NCI-H524 (cell line): ENCODE measurements at places on chromosomes 16 and 17.

GRCh38 chr16:7148606-7149005 is 184.0 kb upstream of the RBFOX1 start:
- DNase-seq: no peak

DNA sequence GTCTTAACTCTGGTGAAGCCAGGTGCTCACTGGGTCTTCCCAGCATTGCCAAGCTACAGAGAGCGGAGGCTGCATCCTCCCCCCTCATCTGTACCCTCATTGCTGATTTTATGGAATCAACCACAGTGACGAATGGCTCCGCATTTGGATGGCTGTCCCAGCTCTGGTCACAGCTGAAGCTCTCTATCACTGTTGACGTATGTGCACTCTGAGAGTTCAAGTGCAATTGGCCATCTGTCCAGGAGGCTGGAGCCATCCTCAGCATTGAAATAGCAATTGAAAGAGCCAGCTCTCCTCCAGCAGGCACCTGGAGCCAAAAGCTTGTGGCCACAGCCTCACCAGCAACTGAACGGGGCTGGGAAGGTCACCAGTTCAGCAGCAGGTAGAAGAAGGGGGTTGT is 494.1 kb downstream of the TMEM114 start:
- no peak for DNase-seq

GRCh38 chr16:86987746-86988670 is 329.2 kb downstream of the C16orf95 start:
- DNase-seq: no peak

- no peak for DNase-seq
Observed at GRCh38 chr16:66538910-66539309, 11.0 kb downstream of the TK2 start.

DNA sequence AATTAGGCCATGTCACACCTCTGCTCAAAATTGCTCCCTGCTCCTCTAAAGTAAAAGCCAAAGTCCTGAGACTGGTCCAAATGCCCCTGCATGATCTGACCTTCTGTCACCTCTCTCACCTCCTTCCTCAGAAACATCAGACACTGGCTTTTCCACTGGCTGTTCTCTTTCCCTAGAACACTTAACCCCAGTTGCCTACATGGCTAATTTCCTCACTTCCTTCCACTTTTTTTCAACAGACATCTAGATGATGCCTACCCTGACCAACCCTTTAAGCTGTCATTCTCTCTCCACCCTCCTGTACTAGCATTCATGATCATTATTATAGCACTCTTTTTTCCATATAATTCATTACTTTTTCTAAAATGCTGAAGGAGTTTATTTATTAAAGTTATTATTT is 31.0 kb downstream of the CCT6B start:
- DNase-seq: no peak

- peak; percentile 51 for DNase-seq
Observed at GRCh38 chr17:68456339-68457167, 743 bp downstream of the WIPI1 start.

GRCh38 chr17:22443061-22443460 is 750.7 kb downstream of the KCNJ18 start:
- DNase-seq: no peak

- peak; percentile 66 for DNase-seq
Observed at GRCh38 chr16:22373662-22374310, 633 bp downstream of the CDR2 start.

GRCh38 chr16:30941600-30942425 is 7.1 kb upstream of the ORAI3 start:
- peak; percentile 21 for DNase-seq

GRCh38 chr17:63191610-63192009 is 225.6 kb downstream of the TANC2 start:
- no peak for DNase-seq

DNA sequence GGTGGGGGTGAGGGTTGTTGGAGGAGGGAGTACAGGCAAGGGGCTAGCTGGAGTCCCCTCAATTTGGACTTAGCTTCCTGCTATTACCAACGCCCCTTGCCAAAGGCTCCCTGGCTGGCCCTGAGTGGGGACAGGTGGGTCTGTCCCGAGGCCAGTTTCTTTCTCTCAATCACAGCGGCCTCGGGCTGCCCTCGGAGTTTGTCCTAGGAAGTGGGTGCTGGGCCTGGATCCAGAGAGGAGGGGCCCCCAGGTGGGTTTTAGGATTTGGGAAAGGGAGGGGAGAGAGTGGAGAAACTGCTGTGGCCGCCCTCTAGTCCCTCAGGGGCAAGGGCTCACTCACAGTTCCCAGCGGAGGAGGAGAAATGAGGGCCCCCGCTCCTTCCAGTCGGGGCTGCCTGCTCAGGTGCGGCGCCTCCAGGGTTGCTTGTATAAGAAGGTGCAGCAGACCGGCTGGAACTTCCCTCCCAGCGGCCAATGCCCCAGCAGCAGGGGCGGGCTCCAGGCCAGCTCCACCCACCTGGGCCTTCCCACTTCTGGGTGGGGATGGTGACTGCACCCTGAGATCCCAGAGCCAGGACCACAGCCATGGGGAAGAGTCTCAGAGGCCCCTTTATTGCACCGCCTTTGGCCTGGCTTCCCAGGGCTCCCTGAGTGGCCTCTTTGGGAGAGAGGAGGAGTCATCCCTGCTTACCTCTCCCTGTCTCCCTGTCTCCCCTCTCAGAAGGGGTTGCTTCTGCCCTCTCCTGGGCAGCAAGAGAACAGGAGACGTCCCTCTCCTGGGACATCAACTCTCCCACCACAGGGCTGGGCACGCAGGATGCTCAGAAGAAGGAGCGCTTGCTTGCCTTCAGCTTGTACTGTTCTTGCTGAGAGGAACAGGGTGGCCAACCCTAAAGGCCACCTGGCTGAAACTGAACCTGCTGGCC is 112.0 kb upstream of the SMURF2 start:
- no peak for DNase-seq

- no peak for DNase-seq
Observed at GRCh38 chr17:77485089-77485833, 344.5 kb downstream of the SEC14L1 start.

DNA sequence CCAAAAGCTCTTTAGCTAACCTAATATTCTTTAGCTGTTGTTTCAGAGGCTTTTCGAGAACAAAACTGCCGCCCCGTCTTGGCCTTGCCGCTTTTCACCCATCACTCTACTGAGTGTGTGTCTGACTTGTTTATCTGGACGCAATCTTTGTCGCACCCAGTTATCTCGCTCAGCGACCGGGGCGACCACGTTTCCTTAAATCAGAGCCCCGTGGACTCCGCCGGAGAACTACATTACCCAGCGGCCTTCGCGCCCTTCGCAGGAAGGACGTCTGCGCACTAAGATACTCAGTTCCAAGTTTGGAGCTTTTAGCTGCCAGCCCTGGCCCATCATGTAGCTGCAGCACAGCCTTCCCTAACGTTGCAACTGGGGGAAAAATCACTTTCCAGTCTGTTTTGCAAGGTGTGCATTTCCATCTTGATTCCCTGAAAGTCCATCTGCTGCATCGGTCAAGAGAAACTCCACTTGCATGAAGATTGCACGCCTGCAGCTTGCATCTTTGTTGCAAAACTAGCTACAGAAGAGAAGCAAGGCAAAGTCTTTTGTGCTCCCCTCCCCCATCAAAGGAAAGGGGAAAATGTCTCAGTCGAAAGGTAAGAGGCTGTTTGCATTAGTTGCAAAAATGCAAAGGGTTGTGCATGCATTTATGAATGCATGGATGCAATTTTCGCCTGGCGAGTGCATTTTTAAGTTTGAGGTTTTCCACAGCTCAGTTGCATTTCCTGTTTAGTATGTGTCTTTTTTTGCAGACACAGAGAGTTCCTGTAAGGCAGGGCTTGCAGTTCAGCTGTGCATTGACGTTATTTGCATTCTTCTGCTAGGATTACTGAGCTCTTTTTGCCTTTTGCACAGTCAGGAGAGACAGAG is at the start of gene MAP2K6:
TSS of gene MAP2K6 (plus strand) at position 290 of the 867 bp plus-strand sequence. CDS start at position 578, 288 bp downstream.
- DNase-seq: peak; percentile 57

DNA sequence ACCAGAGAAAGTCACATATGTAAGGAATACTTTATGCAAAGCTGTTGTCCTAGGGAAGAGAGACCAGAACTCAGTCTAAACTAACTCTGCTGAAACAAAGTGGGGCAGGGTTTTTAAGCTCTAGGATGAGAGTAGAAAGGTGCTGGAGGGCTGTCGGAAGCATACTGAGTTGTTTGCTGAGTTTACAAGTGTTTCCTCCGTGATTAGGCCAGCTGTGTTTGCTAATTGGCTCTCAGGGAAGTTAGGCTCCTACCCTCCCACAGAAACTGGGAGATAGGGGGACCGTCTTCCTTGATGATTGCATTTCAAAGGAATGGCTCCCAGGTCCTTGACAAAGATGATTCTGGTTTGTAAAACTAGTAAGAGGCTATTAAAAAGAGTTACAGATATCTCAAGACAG is 24.4 kb upstream of the CRYM start:
- no peak for DNase-seq

GRCh38 chr16:25390761-25391160 is 133.1 kb upstream of the ZKSCAN2 start:
- DNase-seq: no peak

- DNase-seq: peak; percentile 35
Observed at GRCh38 chr17:31416503-31416923, 25.0 kb downstream of the RAB11FIP4 start.

DNA sequence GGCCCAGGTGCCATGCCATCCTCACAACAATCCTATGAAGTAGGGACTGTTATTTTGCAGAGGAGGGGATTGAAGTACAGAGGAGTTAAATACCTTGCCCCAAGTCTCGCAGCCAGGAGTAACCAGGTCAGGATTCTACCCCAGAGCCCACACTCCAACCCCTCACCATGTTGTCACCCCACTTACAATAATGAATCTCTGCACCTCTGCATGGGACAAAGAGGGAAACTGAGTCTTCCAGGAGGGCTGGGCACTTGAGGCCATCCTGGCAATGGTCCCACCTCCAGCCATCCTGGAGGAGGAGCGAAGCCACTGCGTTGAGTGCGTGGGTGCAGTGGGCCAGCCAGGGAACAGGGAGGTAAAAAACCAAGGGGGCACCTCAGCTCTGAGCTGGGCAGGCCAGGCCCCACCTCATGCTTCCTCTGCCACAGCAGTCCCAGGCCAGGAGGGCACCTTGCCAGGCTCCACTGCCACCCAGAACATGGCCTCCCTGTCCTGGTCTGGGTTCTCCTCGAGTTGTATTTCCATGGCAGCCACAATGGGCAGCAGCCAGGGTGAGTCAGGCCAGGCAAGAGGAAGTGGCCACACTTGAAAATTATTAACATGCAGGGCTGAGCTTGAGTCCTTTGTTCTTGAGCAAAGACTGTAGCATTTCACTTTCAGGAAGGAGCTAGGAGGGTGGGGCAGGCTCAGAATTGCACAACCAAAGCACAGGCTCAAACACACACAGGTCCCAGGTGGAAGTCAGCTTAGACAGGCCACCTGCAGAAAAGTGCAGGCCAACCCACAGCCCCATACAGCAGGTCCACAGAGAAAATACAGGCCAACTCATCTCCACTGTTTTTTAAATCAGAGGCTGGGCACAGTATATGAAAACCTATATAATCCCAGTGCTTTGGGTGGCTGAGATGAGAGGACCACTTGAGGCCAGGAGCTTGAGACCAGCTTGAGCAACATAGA is 52.1 kb downstream of the CUEDC1 start:
- DNase-seq: no peak

DNA sequence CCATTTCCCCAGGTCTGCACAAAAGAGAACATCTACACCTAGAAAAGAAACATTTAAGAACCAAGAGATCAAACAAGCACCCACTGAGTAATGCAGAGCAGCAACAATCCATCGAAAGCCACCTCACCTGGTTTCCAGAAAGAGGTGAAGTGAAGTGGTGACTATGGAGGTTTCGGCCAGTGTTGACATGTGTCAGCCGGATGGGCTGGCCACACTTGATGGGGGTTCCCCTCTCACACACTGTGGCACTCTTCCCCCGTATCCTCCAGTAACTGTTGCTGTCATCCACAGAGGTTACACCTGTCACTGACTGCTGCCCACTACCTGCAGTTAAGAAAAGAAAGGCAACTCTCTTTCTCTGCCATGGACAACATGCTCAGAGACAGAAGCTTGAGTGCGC is 6.5 kb downstream of the SDF2 start:
- no peak for DNase-seq

GRCh38 chr17:35708149-35708548 is 23.3 kb upstream of the RASL10B start:
- no peak for DNase-seq

- DNase-seq: no peak
Observed at GRCh38 chr16:30335598-30336474, 19.3 kb downstream of the CD2BP2 start.

- no peak for DNase-seq
Observed at GRCh38 chr17:50273654-50274040, 619 bp upstream of the TMEM92 start.

GRCh38 chr16:85449191-85449884 is 163.8 kb upstream of the GSE1 start:
- no peak for DNase-seq

DNA sequence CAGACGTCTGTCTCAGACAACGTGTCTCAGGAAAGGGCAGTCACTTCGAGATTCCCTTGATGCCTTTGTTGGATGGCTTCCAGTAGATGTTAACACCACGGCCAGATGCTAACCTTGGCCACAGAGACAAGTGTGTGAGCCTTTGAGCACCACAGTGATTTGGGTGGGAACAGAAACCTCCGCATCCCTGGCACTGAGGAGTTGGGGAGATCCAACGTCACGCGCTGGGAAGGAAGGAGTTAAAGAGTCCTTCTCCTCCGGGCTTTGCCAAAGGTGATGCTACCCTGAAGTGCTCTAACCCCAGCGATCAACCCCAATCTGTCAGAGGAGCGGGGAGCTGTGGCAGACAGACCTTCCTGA is 3.0 kb upstream of the ABR start:
- peak; percentile 60 for DNase-seq

DNA sequence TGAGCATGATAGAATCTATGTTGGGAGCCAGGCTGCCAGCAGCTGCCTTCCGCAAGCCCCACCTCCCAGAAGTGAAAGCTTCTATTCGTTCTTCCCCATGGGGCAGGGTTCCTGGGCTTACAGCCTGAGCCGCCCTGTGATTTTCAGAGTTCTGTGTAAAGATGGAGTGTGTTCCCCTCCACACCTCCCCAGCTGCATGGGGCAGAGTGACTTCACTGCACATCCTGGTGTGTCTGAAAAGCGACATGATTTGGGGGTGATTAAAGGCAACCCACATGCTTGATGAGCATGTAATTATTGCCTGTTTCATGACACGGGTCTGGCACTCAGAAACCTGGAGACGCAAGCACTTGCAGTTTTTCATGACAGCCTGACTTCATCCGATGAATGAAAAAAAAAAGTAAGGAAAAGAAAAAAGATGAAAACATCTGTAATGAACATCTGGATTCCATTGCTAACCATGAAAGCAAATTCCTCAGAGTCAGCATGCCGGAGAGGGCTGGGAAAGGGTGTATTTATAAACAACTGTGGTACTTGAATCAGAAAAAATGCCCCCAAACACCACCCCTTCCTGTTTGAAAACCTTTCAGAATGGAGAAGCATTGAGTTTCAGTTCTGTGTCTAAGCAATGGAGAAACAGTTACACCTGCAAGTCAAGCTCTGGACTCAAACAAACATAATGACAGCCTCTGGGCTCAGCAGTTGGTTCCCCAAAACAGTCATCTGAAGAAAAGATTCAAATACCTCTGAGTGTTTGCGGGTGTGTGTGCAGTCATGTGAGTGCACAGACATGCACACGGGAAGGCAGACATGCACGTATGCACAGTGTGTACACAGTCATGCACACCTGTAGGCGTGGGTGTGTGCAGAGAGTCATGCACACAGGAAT is 266.0 kb downstream of the ENGASE start:
- DNase-seq: no peak
